ENCODE measurements at places on chromosomes 2 and 18. TPM values are rescaled to one million over a fixed set of nuclear protein-coding genes. Genes with fewer than 3 reads are reported as not detected.

LIPG gene
- 0.26 TPM for total RNA-seq

TMEM17 gene
- total RNA-seq, result 0.19 TPM

TNFAIP6 gene
- not detected for total RNA-seq

LIMS4 gene
- total RNA-seq, result 0.76 TPM

LMAN1 gene
- total RNA-seq, result 34.4 TPM

SPP2 gene
- not detected for total RNA-seq

MEP1B gene
- total RNA-seq, result not detected

EFHD1 gene
- 3.0 TPM for total RNA-seq

HAT1 gene
- 24.8 TPM for total RNA-seq

UPP2 gene
- total RNA-seq, result not detected

LRRC30 gene
- not detected for total RNA-seq

UGT1A6 gene
- total RNA-seq, result not detected

SLC8A1 gene
- total RNA-seq, result 0.09 TPM

TNS1 gene
- total RNA-seq, result 0.28 TPM

EVA1A gene
- total RNA-seq, result not detected

TIA1 gene
- 94.4 TPM for total RNA-seq

GKN2 gene
- not detected for total RNA-seq

CRYGC gene
- not detected for total RNA-seq

SESTD1 gene
- 10.7 TPM for total RNA-seq

SCN9A gene
- total RNA-seq, result 0.06 TPM

TCF4 gene
- 6.6 TPM for total RNA-seq

DSC2 gene
- 0.13 TPM for total RNA-seq

NT5DC4 gene
- total RNA-seq, result not detected

USP14 gene
- total RNA-seq, result 48.0 TPM

UGT1A4 gene
- not detected for total RNA-seq

CCDC148 gene
- not detected for total RNA-seq

TSGA10 gene
- total RNA-seq, result 15.8 TPM

OLA1 gene
- 32.1 TPM for total RNA-seq

SLC23A3 gene
- total RNA-seq, result 0.54 TPM

DNAJC10 gene
- total RNA-seq, result 39.5 TPM

All from T-cell (primary cell).